Skeletal muscle cell (primary cell): ENCODE measurements at places on chromosomes 5 and 9.

GRCh38 chr5:149834246-149834855, 104.2 kb downstream of the PPARGC1B start:
- DNase-seq = no peak

DNA sequence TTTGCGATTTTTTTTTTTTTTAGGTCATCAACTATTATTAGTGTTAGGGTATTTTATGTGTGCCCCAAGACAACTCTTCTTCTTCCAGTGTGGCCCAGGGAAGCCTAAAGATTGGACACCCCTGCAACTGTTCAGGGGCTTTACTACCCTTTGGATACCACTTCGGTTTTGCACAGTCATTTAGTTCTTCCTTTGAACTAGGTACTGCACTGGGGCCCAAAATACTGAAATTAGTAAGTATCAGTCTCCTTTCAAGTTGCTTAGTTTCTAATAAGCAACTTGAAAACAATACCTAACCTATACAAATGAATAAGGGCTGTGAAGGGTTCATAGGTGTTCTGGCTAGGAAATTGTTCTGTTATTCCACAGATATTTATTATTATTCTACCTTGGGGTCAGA, 45.3 kb downstream of the CWC27 start:
- no peak for DNase-seq

DNA sequence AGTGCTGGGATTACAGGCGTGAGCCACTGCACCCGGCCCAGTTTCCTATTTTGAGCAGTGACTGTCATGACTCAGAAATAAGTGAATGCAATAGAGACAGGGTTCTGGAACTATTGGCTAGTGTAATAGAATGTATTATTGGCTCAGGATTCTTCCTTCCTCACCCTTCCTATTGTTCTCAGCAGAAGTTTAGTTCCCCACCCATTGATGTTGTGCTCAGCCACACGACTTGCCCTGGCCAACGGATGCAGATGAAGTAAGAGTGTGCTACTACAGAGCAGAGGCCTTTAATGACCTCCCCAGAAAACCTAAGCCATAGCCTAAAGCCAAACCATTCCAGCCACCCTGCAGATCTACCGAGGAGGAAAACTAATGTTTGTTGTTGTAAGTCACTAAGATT, 287.9 kb downstream of the AGTPBP1 start:
- no peak for DNase-seq

GRCh38 chr9:73995836-73996235, 501.3 kb upstream of the RORB start:
- no peak for DNase-seq

- DNase-seq = no peak
Observed at GRCh38 chr9:137899551-137900360, 22.2 kb downstream of the CACNA1B start.
